ENCODE measurements at places on chromosomes 2 and 18. TPM values are rescaled to one million over a fixed set of nuclear protein-coding genes. Genes with fewer than 3 reads are reported as not detected.

DNA sequence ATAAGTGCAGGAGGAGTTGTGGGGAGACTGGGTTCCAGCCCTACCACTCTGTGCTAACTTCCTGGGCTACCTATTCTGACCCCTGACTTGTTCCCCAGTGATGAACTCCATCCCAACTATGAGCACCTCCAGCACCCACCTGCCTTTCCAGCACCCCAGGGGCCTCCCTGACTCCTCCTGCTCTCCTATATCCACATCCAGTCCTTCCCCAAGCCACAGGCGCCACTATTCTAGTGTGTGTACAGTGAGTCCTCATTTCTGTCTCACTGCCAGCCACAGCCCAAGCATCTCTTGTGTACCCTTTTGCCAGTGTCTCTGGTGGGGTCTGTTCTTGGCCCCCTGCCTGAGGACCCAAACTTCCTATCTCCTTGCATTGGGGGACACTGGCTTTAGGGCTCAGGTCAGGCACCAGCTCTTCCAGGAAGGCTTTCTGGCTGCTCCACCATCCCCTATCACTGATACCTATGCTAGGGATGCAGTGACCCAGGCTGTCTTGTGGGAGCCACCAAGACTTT, 145.2 kb downstream of the INHBB start:
- DNase-seq: peak; percentile 27

GRCh38 chr18:57441071-57441794, 6.1 kb downstream of the ONECUT2 start:
- no peak for DNase-seq

DNA sequence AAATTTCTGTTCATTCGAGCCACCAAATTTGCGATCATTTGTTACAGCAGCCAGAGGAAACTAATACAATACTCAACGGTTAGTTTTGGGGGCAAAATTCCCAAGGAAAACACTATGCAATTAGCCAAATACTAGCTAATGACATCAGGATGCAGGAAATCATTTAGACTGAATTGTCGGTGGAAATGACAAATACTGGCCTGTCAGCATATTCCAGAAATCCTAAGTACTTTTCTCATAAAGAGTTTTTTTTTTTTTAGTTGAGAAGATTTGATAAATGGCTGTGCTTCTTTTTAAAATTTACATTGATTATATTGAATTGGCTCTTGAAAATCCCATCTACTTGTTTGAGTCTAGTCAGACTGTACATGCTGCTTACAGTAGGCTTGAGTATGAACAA, 410.1 kb downstream of the SUCLG1 start:
- no peak for DNase-seq

DNA sequence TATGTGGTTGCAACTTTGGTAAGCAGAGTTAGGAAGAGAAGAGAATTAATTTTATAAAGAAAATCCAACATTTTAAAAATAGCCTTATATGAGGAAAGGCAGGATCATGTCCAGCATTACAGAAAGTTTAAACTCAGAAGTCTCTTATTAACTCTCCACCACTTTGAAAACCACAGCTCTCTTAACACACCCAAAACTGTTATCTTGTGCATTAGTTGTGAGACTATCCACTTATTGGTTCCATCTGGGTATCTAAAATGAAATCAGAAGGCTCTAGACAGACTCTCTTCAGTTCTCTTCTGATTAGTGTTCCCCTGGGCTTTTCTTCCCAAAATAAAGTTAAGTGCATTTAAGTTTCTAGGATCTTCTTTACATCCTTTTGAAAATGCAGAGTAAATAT, 251.5 kb downstream of the TXNL1 start:
- DNase-seq: no peak

DNA sequence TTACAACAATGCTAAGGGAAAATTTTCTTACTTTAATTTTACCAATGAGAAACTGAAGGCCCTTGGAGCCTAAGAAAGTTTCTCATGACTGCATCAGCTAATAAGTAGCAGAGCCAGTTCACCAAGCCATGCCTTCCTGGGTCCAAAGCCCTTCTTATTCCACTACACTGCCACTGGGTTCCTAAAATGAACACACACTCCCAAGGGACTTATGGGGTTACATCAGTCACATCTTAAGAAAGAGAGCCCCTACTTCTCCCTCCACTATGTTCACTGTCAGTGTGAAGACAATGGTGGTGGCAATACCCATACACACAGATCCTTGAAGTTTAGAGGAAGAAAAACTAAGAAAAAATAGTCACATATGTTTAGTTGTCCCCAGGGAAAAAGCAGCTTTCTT, 20.6 kb downstream of the MBD2 start:
- DNase-seq: no peak

DNA sequence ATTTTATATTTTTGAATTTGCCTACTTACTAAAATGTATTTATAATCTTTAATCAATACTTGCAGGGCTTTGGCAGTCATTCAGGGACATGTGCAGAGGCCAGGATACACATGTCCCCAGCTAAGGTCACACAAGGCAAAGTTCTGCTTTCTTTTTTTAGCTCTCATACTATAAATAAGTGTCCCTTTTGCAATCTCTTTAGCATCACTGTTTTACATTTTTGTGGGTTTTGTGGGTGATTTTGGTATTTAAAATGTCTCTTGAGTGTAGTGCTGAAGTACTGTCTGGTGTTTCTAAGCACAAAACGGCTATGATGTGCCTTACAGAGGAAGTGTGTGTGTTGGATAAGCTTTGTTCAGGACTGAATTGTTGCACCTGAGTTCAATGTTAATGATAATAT, 309.0 kb upstream of the GULP1 start:
- DNase-seq: no peak

The MOCOS gene
- 5.0 TPM for total RNA-seq

The DSC3 gene
- 1.6 TPM for total RNA-seq

The EGR4 gene
- not detected for total RNA-seq

The RAX gene
- not detected for total RNA-seq
